GM12891 (cell line): ENCODE measurements at places on chromosomes 1 and 21.

GRCh38 chr1:217078078-217078690 is 355.0 kb upstream of the ESRRG start:
- no peak for DNase-seq

- no peak for DNase-seq
Observed at GRCh38 chr1:159250638-159251216, 46.1 kb downstream of the ACKR1 start.

DNA sequence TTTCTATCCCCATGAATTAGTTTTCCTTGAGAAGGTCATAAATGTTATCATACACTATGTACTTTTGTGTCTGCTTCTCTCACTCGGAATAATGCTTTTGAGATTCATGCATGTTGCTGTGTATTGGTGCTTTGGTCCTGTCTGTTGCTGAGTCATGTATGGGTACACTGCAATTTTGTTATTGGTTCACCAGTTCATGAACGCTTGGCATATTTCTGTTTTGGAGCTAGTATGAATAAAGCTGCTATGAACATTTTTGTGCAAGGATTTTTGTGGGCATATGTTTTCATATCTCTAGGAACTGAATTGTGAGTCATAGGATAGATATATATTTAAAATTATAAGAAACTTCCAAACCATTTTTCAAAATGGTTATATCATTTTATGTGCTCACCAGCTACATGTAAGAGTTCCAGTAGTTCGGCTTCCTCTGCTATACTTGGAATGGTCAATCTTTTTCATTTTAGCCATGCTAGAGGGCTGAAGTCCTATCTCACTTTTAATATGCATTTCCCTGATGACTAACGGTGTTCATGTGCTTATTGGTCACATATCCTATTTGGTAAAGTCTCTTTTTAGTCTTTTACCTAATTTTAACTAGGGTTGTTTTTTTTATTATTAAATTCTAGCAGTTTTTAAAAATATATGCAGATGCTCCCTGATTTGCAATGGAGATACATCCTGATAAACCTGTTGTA is 38.2 kb downstream of the ETS2 start:
- no peak for DNase-seq

DNA sequence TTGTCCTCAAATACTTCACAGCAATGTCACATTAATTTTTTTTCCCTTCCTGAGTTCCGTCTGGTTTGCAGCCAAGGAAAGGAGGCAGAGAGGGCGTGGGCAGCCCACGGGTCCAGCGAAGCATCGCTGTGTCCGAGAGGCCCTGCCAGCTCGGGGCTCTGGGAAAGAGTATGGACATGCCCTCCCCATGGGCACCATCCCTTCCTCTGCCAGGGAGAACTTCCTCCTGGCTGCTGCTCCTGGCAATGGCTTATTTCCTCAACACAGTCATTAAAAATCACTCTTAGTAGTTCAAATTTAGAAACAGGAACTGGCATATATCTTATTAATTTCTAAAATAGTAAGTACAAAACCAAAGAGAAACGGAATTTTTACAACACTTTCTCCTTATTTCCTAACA is 115.4 kb downstream of the RIPK4 start:
- no peak for DNase-seq

- no peak for DNase-seq
Observed at GRCh38 chr1:19437891-19438294, 47.4 kb downstream of the CAPZB start.

- no peak for DNase-seq
Observed at GRCh38 chr1:197327776-197328364, 59.8 kb downstream of the CRB1 start.

GRCh38 chr1:73800376-73800775 is 397.6 kb downstream of the LRRIQ3 start:
- DNase-seq, result no peak

- DNase-seq, result no peak
Observed at GRCh38 chr1:64595871-64596515, 126.1 kb downstream of the CACHD1 start.

DNA sequence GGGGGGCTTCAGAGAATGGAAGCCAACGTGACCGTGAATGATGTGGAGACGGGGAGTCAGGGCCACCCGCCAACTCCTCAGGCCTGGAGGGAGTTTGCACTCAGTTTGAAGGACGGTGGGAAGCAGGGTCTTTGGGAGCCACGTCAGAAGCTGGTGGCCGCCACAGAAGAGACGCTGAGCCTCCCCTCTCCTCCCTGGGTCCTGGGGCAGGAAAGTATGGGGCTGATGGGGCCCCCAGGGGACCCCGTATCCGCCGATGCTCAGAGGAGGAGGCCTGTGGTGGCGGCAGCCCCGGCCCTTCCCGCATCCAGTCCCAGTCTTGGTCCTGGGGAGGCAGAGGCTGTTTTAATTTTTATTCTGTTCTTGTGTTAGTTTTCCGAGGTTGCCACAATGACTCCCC is 188.6 kb upstream of the C1orf174 start:
- DNase-seq, result no peak
